ENCODE measurements at places on chromosomes 2 and 18. TPM values are rescaled to one million over a fixed set of nuclear protein-coding genes. Genes with fewer than 3 reads are reported as not detected.

SMYD5 gene
- total RNA-seq = 32.9 TPM

TRIB2 gene
- total RNA-seq = 69.5 TPM

CAVIN2 gene
- 2.2 TPM for total RNA-seq

MBD2 gene
- total RNA-seq = 22.2 TPM

SLC5A7 gene
- total RNA-seq = 1.3 TPM

Measured in parietal lobe (tissue), 2 donors.